ENCODE measurements at places on chromosomes 4 and X.

- no peak for DNase-seq
Measured at GRCh38 chrX:133653358-133653757, 238.1 kb upstream of the GPC4 start.

DNA sequence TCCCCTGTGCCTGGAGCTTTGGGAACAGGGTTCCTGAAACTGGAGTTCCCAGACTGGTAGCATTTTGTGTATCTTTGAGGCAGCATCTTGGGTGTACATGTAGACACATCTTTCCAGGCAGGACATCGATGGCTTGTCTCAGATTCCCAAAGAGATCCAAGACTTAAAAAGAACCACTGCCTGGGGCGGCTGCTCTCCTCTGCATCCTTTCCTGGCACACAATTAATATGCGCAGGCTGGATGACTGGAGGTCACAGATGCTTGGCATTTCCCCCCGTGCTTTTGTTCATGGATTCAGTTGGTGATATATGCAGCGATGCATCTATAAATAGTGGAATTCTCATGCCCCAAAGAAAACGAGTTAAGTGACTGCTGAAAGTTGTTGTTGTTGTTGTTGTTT is 80.5 kb downstream of the CLDN34 start:
- no peak for DNase-seq

GRCh38 chr4:184099000-184099399 is 118.7 kb downstream of the ENPP6 start:
- no peak for DNase-seq

- no peak for DNase-seq
Measured at GRCh38 chrX:100478714-100479306, 68.7 kb upstream of the PCDH19 start.

GRCh38 chr4:154120006-154120676 is 331.3 kb upstream of the SFRP2 start:
- DNase-seq, result no peak

- DNase-seq, result no peak
Measured at GRCh38 chr4:54959651-54960116, 165.7 kb downstream of the KDR start.

DNA sequence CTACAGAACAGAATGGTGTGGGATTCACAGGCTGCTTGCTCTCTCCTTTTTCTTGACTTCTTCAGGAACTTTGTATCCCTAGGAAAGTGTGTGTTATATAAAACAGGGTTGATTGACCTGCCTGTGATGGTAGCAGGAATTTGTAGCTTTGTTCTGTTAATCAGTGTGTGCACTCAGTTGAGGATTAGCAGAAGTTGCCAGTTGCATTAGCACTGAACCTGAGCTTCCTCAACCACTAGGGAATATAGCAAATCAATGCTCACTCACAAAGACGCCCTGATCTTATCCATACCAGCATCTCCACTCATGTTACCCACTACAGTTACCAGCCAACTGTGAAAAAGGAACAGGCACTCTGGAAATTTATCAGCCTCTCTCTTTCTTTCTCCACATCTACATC is 319.1 kb upstream of the EMCN start:
- no peak for DNase-seq

DNA sequence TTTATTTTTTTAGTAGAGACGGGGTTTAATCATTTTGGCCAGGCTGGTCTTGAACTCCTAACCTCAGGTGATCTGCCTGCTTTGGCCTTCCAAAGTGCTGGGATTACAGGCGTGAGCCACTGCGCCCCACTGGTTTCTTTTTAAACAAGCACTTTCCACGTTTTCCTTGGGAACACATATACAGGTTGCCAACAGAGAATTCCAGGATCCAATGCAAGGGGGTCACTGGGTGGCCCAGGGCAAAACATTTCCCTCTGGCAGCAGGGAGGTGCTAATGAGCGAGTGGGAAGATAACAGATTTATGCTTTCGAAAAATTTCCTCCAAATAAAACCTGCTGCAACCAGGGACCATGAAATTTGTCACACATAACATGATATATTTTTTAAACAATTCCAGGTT is 41.1 kb downstream of the ADRA2C start:
- no peak for DNase-seq
